ENCODE measurements at places on chromosomes 6 and 20. TPM values are rescaled to one million over a fixed set of nuclear protein-coding genes. Genes with fewer than 3 reads are reported as not detected.

- DNase-seq = no peak
Measured at GRCh38 chr20:32960222-32960518, 44.1 kb downstream of the SUN5 start.

- DNase-seq = no peak
Measured at GRCh38 chr6:106563614-106564013, 65.7 kb downstream of the RTN4IP1 start.

GRCh38 chr6:130113201-130113710, 94.9 kb downstream of the L3MBTL3 start:
- no peak for DNase-seq

The FBXO5 gene
- total RNA-seq = 22.1 TPM

The PPIL6 gene
- 1.0 TPM for total RNA-seq

The CCN6 gene
- total RNA-seq = not detected

DNA sequence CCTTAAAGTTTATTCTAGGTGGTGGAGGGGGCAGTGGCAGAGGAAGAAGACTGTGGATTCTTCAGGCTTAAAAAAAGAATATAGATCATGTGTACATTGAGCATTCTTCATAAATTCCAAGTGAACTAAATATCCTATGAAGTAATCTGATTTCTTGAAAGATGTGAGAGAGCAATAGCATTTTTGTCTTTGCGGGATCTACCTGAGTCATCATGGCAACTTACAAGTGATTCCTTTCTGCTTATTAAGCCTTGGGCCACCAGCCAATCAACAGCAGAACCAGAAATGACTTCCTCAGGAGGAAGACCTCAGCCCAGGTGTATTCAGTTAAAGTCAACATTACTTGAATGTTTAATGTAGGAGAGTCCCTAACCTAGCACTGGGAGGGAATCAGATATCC, 756.9 kb downstream of the TFAP2A start:
- no peak for DNase-seq

The MYL9 gene
- total RNA-seq = not detected

DNA sequence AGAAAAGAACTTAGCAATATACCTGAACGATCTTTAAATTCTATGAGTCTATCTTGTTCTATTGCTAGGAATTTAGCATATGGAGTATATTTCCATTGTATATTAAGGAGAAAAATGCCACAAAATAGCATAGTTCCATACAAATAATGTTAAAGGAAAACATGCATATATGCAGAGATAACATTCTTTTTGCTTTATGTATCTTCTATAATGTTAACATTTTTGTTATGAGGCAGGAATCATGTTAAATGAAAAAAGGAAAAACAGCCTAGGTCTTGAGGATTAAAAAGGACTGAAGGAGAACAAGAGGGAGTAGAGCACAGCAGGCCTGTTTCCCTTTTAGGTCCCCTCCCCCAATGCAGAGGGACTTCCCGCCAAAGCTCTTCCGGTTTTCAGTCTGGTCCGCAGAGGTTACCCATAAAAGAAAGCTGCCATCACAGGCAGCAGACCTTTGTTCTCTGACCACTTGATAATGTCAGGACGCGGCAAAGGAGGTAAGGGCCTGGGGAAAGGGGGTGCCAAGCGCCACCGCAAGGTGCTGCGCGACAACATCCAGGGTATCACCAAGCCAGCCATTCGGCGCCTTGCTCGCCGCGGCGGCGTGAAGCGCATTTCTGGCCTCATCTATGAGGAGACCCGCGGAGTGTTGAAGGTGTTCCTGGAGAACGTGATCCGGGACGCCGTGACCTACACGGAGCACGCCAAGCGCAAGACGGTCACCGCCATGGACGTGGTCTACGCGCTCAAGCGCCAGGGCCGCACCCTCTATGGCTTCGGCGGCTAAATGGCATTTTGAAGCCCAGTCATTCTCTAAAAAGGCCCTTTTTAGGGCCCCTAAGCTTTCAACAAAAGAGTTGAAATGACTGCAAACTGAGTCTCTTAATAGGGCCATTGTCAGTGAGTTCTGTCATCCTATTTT, 108.4 kb upstream of the PRSS16 start:
- no peak for DNase-seq

GRCh38 chr6:128573036-128573435, 52.6 kb upstream of the PTPRK start:
- DNase-seq = no peak

The FAXC gene
- 13.0 TPM for total RNA-seq

The IGF2R gene
- 19.8 TPM for total RNA-seq

DNA sequence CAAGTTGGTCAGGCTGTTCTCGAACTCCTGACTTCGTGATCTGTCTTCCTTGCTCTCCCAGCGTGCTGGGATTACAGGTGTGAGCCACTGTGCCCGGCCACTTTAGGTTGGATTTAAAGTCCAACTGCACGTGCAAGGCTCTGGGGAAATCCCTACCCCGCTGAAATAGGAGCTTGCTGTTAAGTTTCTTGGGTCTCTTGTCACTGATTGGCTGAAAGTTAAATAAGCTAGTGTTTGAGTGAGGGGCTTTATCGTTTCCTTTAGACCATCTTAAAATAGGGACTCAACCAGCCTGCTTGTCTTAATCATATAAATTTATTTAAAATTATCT, 11.1 kb upstream of the SERINC1 start:
- no peak for DNase-seq

The RUNX2 gene
- 37.7 TPM for total RNA-seq

The SCGN gene
- not detected for total RNA-seq

The KIF25 gene
- 0.51 TPM for total RNA-seq

The GSTA2 gene
- total RNA-seq = 0.37 TPM

DNA sequence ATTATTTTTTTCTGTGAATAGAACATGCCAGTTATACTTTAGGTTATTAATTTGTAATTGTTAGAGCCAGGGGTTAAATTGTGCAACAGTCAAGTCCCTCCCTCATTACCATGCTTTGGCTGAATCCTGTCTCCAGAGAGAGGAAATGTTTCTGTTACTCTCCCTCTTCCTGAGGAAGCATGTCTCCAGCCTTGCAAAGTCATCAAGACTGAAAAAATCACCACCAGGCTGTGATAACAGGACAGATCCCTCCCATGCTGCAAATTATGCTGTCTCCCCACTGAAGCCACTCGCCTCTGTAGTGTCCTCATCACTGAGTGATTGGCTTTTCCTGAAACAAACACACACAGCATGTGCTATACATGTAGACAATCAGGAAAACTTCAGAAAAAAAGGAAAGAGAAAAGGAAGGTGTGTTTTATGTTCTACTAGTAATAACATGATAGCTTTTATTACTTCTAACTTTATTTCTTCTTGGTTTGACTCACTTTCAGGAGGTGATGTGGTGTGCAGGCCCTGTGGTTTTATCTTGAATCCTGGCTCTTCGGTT, 290.0 kb upstream of the JAG1 start:
- DNase-seq = no peak

The SNX5 gene
- 85.0 TPM for total RNA-seq

DNA sequence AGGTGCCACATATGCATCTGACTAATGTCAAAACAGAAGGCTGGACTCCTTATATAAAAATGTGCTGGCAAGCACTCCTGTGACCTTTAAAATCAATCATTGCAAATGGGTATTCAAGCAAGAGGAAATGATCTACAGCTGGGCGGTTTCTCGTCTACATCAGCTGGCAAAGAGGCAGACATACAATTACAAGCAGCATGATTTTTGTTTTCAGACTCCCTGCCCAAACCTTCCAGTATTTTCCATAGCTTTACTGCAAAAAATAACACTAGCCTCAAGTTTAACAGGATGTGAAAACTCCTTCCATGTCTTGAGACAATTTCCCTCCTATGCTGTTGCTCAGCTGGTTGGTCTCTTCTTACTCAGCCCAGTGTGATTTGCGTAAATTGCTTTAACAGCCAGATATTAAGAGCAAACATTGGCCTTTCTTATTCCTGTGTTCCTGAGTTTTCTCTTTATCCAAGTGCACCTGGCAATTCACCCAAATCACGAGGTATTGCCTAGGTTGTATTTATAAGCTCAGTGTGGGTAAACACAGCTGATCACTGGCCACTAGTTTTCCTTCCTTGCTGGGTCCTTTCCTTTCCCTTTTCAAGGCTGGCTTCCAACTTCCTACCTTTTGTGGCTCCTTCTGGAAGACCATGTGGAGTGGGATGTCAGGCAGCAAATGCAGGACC, 130.4 kb downstream of the MOXD1 start:
- no peak for DNase-seq

GRCh38 chr6:34528996-34529664, 27.0 kb downstream of the SPDEF start:
- DNase-seq = no peak

- no peak for DNase-seq
Measured at GRCh38 chr6:33725222-33725621, 13.7 kb upstream of the UQCC2 start.

DNA sequence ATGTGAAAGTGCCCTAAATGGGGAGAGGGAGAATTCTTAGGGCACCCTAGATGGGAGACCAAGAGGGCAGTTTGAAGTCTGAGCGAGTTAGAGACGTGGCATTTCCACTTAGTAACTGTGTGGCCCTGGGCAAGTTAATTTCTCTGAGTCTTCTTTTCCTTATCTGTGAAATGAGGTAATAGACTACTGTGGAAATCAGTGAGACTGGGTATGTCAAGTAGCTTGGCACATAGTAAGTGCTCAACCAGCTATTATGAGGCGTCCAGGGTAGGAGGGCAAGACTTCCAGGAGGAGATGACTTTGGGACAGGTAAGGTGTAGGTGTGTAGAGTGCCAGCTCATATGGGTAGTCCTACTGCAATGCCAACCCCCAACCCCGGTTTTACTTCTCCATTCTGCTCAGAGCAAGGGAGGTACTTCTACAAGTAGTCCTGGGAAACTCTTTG, 770 bp downstream of the KIF3B start:
- DNase-seq = no peak

The MYO6 gene
- 2.9 TPM for total RNA-seq

- DNase-seq = no peak
Measured at GRCh38 chr6:46293641-46294316, 123.0 kb upstream of the ENPP5 start.

The TM9SF4 gene
- total RNA-seq = 30.5 TPM

DNA sequence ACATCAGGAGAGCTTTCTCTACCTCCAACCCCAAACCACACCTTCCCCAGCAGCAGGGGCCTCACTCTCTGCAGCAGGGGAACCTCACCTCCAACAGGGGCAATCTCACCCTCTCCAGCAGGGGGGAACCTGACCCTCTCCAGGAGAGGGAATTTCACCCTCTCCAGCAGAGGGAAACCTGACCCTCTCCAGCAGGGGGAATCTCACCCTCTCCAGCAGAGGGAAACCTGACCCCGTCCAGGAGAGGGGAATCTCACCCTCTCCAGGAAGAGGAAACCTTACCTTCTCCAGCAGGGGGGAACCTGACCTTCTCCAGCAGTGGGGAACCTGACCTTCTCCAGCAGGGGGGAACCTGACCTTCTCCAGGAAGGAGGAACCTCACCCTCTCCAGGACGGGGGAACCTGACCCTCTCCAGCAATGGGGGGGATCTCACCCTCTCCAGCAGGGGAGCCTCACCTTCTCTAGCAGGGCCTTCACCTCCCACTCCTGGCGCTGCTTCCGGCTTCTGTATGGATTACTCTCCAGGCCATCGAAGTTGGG, 3.1 kb downstream of the B3GALT4 start:
- peak; percentile 73 for DNase-seq

The SYCP2 gene
- 0.23 TPM for total RNA-seq

GRCh38 chr6:36120979-36121786, 9.1 kb upstream of the MAPK13 start:
- DNase-seq = no peak

DNA sequence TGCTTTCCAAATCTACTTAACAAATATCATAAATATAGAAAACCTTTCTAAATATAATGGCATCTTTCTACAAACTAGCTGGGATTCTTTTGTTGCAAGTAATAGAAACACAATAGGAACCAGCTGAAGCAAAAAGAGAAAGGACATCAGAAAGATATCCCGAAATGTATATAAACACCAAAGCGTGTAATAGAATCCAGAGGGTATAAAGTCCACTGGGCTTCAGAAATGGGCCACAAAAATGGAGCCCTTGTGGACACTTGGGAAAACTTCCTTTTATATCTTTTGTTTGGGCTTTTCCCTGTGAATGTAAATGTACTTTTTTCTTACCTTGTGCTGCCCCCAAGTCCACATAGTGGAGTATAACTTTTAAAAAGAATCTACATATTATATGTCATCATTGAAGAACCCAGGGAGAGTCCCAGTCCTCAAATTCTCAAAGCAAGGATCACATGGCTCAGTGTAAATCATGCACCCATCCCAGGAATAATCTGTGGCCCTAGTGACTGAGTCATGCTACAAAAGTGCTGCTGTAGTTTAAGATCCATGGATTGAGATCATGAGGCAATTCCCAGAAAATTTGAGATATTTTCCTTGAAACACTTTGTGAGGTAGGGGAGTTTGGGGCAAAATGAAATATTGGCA, 457.0 kb downstream of the EPM2A start:
- DNase-seq = no peak

The BPIFB1 gene
- total RNA-seq = 0.56 TPM

- no peak for DNase-seq
Measured at GRCh38 chr6:107230024-107230423, 114.7 kb upstream of the BEND3 start.

The MICAL1 gene
- 5.8 TPM for total RNA-seq

DNA sequence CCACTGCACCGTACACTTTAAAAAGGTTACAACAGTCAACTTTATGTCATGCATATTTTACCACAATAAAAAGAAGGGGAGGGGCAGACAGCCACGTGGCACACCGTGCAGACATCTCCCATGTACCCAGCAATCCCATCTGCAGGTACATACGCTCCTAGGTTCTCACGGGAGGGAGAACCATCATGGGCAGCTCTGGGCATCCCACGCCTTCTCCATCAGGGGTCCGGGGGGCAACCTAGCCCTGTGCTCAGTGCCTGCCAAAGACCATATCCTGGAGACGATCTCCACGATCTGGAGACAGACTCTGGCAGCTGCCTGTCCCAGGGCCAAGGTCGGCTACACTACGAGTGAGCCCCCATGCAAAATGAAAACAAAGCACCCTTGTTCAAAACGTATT, 2.5 kb upstream of the BNIP5 start:
- DNase-seq = no peak

- DNase-seq = no peak
Measured at GRCh38 chr6:76772951-76773350, 690.3 kb downstream of the HTR1B start.

The RAB44 gene
- not detected for total RNA-seq

DNA sequence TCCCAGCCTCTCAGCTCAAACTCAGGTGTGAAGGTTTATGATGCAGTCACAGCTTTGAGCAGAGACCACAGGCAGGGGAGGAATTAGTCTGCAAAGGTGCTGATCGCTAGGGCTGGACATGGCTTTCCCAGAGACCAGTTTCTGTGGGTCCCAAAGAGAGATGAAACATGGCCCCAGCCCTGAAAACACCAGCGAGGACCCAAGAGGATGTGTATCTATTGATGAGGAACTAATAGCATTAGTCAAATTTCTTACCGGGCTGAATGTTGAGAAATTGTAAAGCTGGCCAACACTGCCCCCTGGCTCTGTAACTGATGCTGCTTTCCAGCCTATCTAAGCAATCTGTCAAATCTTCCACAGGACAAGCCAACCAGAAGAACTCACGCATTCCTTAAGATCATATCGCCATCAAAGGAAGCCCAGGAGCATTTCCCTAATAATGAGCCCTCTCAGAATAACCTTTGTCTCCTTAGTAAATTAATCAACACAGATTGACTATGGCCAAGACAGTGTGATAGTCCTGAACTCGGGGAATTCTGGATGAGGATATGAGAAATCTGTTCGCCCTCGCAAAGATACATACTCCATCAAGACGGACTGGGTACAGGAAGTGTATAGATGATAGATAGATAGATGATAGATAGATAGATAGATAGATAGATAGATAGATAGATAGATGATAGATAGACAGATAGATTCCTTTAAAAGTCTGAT, 7.8 kb upstream of the ACSS1 start:
- DNase-seq = peak; percentile 31

Measured in H4 (cell line).